ENCODE measurements at places on chromosomes 2 and 18. TPM values are rescaled to one million over a fixed set of nuclear protein-coding genes. Genes with fewer than 3 reads are reported as not detected.

Gene SLC4A5
- total RNA-seq = 2.1 TPM

Gene CREB1
- total RNA-seq = 81.5 TPM

Gene CHRNG
- not detected for total RNA-seq

Gene CD8B2
- total RNA-seq = not detected

Gene SP140
- total RNA-seq = 2.6 TPM

Gene IL1A
- total RNA-seq = 0.44 TPM

Gene ACTR1B
- total RNA-seq = 59.6 TPM

Gene GREB1L
- total RNA-seq = 8.9 TPM

Gene RUFY4
- total RNA-seq = 2.8 TPM

Gene ZSWIM2
- not detected for total RNA-seq

Gene FAM228B
- total RNA-seq = 23.7 TPM

Gene CFC1
- total RNA-seq = not detected

Gene SAG
- total RNA-seq = not detected

Gene SERPINB3
- not detected for total RNA-seq

Measured in breast epithelium (tissue), 4 donors.